ENCODE measurements at places on chromosomes 3 and 15.

DNA sequence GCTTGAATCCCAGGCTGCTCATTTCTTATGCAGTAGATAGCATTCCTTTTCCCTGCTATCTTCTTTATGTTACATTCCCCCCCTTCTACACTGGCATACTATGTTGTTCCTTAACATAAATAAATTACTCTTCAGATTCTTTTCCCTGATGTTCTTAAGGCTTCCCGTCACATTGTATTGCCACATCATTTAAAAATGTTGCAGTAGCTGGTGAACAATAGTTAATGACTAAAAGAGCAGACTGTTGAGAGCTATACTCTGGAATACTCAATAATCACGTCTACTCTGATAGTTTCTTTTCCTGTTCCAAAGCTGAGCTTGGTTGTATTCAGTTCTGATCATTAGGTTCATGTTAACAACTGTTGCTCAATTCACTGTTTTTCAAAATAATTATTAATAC is 219.9 kb downstream of the CHST2 start:
- DNase-seq = no peak

DNA sequence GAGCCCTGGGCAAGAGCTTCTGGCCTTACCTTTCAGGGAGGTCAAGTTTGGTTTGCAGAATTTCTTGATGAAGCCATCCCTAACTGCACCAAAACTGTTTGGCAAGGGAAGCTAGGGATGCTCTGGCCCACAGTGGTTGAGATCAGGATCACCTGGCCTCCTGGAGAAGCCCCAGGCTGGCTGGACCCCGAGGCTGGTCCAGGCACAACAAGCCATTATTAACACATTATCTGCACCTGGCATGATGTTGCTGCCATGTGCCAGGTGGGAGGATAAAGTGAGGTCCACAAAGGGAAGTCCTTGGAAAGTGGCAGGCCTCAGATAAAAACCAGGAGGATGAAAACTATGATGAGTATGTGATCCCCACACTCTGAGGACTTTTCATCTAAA is 35.9 kb upstream of the DUSP7 start:
- no peak for DNase-seq

GRCh38 chr3:148955544-148956346 is 35.6 kb upstream of the GYG1 start:
- DNase-seq = no peak

DNA sequence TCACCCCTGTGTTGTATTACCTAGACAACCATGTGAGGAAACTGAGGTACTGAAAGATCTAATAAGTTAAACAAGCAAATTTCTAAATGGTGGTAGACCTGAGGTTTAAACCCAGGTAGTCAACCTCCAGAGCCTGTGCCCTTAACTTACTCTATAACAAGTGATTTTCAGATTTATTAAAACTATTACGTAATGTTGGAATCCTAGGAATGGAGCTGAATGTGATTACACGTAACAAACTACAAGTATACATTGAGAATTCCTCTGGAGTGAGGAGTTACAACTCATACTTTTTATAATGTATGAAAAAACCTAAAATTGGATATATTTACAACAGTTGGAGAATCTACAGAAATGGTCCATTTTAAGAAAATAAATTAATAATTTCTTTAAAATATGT is 18.0 kb downstream of the FAM98B start:
- DNase-seq = no peak

DNA sequence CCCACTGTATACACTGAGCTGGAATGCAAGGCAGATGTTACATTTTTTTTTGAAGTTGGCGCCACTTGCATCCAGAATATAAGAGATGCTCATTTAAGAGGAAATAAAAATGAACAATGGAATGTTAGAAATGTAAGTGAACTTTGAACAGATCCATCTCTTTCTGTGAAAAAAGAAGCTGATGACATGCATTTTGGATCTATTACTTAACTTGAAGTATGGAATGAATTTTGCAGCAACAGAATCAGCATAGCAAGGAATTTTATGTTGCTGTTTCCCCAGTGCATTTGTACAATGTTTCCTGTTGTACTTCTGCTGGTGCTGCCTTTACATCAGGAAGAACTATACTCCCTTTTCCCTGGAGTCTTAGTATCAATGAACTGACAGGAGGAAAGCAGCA is 178.2 kb downstream of the LSAMP start:
- DNase-seq = no peak

GRCh38 chr3:138567403-138567802 is 26.7 kb downstream of the CEP70 start:
- no peak for DNase-seq

- DNase-seq = no peak
Measured at GRCh38 chr15:29183071-29183831, 86.4 kb downstream of the NSMCE3 start.

DNA sequence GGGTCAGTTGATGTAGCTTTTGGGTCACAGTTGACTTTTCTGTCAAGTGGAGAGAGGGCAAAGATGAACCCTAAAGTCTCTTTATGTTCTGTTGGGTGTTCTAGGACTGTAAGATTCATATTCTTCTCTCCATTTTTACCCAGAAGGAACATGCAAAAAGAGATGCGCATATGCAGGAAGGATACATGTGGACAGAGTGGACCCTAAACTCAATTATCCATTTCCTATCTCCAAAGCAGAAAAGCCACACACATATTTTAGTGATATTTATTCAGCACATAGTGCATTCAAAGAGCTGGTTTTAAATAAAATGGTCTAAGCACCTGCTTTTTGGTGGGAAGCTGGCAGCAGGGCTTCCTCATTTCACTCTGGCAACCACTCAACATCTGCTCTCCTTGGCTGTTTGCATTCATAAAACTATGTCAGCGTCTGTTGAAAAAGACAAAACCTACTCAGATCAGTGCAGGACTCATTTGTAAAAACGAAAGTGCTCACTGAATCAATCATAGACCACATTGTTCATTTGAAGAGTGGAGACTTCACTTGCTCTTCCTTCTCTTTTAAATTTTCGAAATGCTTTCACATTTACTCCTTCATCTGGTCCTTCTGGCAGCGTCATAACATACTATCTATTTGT is 96.6 kb downstream of the SEMA6D start:
- DNase-seq = no peak

- DNase-seq = no peak
Measured at GRCh38 chr3:63940389-63940757, 28.2 kb upstream of the SCAANT1 start.

GRCh38 chr15:85406916-85407315 is 26.5 kb downstream of the AKAP13 start:
- no peak for DNase-seq

GRCh38 chr3:10518506-10519150 is 13.2 kb upstream of the ATP2B2 start:
- DNase-seq = no peak

DNA sequence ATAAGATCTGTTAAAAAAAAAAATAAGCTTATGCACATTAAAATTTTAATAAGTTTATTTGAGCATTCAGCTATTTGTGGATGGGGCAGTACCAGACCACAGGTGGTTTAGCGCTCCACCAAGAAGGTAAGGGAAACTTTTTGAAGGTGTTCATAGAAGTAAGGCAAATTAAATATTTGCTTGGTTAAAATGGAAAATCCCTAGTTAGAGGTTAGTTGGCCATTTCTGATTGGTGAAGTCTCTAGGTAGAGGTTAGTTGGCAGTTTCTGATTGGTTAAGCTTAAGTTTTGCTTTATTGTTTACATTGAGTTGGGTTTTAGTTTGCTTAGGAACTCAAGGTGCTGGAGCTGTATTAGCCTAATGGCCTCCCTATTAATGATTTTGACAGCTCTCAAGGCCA is 30.7 kb downstream of the SCN11A start:
- DNase-seq = no peak

DNA sequence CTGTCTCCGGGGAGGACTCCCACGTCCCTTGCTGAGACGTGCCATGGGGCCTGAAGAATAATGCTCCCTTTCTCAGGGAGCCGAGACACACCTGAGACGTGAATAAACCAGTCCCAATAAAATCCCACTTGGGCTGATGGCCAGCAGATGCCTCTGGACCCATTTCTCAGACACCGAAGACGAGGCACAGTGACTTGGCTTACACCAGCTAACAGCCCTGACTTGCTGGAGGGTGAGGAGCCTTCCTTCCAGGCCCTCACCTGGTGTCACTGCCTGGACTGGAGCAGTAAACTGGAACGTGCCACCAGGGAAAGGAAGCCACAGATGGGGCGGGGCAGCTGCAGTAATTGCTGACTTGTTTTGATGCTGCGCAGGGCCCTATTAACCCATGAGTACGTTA is 189.7 kb downstream of the PDZRN3 start:
- DNase-seq = no peak

DNA sequence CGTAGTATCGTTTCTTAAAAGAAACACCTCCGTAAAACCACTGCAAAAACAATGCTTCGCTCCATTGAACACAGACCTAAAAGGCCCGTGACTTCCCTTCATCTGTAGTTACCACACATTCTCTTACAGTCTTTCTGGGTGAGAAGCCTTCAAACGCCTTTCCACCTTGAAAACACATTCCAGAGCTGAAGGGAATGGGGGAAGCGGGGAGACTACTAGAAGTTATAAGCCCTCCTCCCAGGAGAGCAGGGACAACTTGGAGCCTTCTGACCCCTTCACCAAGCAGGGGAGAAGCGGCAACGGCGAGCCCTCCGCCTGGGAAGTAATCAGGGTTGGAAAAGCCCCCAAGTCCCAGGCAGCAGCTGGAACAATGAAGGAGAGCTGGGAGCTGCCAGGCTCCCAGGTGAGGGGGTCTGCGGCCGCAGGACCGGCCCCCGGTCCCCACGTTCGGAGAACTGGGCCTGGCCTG is 461 bp downstream of the SECISBP2L start:
- no peak for DNase-seq

DNA sequence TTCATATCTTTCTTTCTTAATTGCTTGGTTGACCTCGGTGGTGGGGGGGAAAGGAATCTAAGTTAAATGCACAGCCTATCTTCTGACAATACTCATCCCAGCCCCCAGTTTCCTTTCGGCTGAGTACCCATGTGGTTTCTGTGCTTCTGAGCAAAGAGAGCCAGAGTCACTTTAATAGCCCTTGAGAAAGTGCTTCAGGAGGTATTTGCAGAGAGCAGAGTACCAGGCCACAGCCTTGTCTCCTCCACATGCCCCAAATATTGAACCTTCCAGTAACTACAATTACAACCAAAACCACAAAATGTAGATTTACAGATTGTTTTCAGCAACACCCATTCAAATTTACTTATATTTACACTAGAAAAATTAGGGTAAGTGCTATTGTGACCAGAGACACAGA is 647.4 kb downstream of the NR2F2 start:
- no peak for DNase-seq

DNA sequence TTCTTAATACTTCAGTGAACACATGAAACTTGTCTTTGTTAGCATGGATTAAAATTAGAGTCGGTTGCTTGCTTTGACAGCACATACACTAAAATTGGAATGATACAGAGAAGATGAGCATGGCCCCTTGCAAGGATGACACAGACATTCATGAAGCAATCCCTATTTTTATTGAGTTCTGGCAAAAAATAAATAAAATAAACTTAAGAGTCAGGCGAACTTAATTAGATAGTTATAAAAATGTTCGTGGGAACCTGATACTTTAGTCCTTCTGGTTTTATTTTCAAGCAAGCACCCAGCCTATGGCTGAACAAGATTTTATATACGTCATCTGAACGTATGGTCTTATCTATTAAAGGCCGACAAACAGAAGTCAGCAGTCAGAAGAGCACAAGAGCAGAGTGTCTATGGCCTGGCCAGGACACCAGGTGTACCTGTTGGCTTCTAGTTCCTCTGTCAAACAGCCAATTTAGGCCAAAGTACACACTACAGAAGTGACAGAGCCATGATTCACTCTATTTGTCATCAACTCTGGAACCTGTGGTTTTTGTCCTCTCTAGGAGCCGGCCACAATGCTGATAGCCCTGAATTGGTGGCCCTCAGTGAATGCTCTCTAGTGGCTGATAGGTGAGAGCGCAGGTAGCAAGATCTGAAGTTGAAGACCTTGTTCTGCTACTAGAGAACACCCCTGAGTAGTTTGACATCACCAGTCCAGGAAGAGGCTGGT is 64.3 kb downstream of the LEO1 start:
- DNase-seq = no peak

- no peak for DNase-seq
Measured at GRCh38 chr3:150751781-150752263, 11.1 kb downstream of the SIAH2 start.

DNA sequence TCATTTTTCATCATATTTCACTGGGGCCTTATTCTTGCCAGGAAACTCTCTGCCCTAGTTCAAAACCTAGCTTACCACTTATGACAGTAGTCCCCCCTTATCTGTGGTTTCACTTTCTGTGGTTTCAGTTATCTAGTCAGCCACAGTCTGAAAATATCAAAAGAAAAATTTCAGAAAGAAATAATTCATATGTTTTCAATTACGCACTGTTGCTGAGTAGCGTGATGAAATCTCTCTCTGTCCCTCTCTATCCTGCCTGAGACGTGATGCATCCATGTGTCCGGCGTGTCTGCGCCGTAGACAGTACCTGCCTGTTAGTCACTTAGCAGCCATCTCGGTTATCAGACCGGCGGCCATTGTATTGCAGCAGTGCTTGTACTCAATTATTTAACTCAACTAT is 369.9 kb upstream of the MCTP2 start:
- DNase-seq = no peak

DNA sequence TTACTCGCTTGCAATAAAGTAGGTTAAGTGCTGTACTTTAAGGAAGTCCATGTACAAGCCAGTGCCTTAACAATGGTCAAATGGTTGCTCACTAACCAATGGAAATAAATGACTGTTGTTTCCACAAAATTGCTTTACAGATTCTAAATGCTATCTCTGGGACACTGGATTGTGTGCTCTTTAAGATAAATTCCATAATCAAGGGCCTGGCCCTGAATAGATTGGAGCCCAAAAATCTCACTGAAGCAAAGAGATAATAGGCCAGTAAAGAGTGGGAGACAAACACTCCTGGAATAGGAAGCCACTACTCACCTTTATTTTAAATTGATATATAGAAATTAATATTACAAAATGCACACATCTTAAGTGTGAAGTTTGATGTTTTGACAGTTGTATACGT is 62.4 kb upstream of the GOLGA6B start:
- DNase-seq = no peak

GRCh38 chr15:44296625-44297524 is 8.4 kb downstream of the GOLM2 start:
- DNase-seq = no peak

DNA sequence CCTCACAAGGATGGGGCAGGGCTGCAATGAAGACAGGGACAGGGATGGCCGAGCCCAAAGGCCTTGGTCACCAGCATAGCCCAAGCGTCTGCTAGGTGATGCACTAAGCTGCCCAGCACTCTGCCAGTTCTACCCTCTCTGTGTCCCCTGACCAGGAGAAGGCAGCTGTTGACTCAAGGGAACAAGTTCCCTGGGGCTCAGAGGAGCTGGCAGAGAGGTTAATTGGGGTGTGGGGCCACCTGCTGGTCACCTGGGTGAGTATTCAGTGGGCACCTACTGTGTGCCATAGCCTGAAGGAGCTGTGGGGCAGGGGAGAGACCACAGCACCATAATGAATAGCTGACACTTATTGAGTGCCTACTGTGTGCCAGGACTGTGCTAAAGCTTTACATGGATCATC is 22.0 kb upstream of the DOCK3 start:
- peak; percentile 26 for DNase-seq

DNA sequence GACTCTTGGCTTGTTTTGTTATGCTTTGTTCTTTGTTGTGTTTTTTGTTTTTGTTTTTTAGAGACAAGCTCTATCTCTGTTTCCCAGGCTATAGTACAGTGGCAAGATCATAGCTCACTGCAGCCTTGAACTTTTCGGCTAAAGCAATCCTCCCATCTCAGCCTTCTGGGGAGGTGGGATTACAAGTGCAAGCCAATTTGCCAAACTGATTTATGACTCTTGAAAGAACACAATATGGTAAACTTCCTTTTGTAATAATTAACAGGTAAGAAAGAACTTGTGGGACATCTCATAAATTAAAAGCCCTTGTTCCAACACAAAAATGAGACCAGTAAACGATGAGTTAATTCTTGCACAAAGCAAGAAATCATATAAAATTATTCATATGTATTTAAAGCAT is 476.3 kb downstream of the MAGI1 start:
- DNase-seq = no peak
